Hematopoietic multipotent progenitor cell treated with erythropoietin and hydrocortisone succinate and interleukin-3 and kit ligand, for 17 days (in vitro differentiated cells): ENCODE measurements at places on chromosomes 7 and 10.

- DNase-seq = no peak
Measured at GRCh38 chr7:103921692-103922091, 67.8 kb downstream of the RELN start.

DNA sequence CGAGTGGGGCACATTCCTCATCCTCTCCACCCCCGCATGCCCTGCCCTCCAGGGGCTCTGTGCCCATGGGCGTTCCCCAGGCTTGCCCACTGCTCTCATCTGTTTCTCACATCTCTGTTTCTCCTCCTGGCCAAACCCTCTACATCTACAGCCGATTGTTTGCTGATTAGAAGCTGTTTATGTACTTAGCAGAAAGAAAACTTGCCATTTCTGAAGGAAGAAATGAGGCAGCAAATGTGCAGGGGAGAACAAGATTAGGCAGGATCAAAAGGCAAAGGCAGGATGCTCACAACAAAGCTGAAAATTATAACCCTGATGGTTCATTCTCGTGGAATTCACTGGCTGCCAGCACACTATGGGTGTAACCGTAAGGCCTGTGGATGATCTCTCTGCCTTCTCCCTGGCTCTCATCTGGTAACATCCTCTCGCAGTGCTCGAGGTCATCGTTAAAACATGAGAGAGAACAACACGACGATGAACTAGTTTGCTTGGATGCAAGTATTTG, 111.6 kb upstream of the KLF14 start:
- no peak for DNase-seq

GRCh38 chr7:135537905-135538304, 19.8 kb upstream of the NUP205 start:
- peak; percentile 3 for DNase-seq

DNA sequence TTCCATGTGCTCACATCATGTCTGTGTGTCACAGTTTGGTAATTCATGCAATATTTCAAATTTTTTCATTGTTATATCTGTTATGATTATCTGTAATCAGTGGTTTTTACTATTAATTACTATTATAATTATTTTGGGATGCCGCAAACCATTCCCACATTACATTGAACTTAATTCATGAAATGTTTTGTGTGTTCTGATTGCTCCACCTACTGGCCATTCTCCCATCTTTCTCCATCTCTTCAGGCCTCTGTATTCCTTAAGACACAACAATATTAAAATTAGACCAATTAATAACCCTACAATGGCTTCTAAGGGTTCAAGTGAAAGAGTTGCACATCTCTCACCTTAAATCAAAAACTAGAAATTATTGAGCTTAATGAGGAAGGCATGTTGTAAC, 398.5 kb downstream of the PCDH15 start:
- DNase-seq = no peak

DNA sequence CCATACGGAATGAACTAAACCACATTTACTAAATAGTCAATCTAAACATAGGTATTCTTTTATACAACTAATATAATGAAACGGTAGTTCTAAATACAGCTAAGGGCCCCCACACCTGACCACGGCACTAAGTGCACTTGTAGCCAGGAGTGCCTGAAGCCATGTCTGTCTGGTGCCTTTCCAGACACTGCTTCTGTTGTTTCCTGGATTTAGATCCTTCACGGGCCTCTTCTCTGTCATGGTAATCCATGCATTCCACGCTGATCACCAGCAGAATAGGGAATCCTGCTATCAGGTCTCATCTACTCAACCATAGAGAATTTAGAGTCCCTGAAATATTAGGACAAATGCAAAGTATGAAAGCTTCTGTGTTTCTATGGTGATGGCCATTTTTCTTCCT, 37.8 kb downstream of the OSBPL3 start:
- DNase-seq = no peak

DNA sequence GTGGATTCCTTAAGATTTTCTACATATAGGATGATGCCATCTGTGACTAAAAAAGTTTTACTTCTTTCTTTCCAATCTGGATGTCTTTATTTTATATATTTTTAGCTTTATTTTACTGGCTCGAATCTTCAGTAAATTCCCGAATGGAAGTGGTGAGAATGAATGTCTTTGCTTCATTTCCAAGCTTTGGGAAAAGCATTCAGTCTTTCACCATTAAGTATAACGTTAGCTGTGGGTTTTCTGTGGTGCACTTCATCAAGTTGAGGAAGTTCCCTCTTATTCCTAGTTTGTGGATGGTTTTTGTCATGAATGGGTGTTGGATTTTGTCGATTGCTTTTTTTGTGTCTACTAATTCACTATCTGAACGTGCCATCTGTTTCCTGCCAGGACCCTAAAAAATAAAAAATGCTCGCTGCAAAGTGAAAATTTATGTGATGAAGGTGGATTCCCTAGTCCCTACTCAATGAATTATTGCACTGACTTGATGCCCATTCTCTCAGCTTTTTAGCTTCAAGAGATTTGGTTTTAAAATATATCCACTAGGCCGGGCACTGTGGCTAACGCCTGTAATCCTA, 90.2 kb upstream of the CARD11 start:
- no peak for DNase-seq

- DNase-seq = no peak
Measured at GRCh38 chr10:78290131-78290750, 256.6 kb downstream of the RPS24 start.

DNA sequence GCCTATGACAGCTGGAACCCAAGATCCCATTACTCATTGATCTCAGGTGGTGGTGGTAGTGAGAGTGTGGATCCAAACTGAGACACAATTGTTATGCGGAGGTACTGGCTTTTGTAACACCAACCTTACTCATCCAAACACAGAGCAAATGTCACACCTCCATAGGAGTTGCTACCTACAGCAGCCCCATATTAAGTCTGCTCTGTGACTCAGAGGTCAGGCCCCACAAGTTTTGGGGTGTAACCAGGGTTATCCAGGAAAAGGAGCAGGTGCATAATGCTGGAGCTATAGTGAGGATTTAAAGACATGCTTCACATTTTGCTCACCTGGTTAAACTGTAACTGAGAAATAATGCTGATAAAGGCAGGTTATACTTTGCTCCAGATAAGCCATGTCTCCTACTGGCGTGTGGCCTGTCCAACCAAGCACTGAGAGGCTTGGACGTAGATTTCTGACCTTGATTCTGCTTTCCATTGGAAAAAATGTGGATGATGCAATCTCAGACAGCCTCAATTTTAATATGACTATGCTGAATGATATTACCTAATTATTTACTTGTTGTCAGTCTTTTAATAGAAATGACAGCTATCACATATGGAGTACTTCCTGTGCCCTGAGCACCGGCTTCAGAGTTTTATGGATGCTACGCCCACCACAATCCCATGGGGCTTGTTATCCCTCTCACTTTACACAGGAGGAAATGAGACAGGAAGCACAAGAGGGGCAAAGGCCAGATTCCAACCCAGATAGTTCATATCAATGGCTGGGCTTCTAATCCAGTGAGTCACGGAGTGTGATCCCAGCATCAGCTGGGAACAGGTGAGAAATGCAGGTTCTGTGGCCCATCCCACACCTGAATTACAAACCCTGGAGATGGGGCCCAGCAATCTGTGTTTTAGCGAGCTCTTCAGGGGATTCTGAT, 181.3 kb downstream of the CHN2 start:
- no peak for DNase-seq

DNA sequence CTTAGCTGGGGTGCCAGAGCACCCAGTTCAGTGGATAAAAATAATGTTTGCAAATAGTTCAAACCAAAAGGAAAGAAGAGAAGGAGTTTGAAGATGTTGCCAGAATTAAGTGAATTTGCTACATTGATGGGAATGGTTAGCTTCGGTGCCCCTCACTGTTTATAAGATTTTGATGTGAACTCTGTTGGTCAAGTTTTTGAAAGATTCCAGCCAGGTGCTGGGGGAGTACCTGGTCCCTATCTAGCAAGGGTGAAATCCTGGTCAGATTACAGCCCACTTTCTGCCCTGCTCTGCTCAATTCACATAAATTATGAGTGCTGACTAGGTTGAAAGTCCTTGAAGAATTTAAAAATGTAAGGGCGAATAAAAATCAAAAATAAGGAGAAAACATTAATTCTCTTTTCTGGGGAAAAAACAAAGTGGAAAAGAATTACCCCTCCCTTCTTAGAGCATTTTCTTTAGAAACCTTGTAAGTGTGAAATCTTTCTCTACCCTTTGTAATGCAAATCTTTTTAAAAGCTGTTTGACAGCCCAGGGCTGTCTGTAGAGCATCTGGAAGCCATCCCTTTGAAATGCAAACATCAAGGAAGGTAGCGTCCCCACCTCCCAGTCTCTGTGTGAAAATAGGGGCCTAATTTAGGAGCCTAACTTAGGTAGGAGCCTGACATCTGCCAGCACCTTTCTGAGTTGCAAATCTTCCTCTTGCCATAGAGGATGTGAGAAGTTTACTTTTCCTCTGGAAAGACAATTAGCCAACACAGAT, 1.4 kb upstream of the GIMAP5 start:
- DNase-seq = no peak

DNA sequence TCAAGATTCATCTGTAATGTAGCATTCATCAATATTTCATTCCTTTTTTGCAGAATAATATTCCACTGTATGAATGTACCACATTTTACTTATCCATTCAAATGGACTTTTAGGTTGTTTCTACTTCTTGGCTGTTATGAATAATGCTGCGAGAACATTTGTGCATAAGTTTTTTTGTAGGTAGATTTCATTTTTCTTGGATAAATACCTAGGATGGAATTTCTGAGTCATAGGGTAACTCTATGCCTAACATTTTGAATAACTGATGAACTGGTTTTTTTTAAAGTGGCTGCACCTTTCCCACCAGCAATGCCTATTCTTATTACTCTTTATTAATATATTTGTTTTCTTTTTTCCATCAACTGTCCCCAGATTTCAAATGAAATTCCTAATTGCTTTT, 9.1 kb upstream of the XPNPEP1 start:
- DNase-seq = no peak

GRCh38 chr10:78047314-78047891, 13.7 kb downstream of the RPS24 start:
- peak; percentile 71 for DNase-seq

GRCh38 chr10:113127261-113127900, 177.3 kb downstream of the TCF7L2 start:
- DNase-seq = no peak

- DNase-seq = no peak
Measured at GRCh38 chr7:128739990-128740682, 977 bp downstream of the CALU start.

DNA sequence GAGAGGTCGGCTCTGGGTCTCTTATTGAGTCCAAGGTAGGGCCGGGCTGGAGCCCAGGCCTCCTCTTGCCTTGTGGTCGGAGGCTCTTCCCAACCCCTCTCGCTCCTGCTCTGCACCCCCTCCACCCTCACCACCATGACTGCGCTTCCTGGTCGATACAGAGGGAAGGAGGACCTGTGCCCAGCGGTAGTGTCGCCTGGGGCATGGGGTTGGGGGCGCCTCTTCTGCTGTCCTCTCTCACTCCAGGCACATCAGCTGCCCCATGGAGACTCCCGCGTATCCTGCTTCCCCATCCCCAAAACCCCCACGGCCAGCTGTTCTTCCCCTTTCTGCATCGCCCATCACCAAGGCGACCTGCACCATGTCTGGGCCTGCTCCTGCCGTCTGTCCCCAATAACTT, 44.4 kb downstream of the TMEM270 start:
- no peak for DNase-seq

GRCh38 chr10:128028508-128029289, 97.5 kb downstream of the MKI67 start:
- DNase-seq = no peak

DNA sequence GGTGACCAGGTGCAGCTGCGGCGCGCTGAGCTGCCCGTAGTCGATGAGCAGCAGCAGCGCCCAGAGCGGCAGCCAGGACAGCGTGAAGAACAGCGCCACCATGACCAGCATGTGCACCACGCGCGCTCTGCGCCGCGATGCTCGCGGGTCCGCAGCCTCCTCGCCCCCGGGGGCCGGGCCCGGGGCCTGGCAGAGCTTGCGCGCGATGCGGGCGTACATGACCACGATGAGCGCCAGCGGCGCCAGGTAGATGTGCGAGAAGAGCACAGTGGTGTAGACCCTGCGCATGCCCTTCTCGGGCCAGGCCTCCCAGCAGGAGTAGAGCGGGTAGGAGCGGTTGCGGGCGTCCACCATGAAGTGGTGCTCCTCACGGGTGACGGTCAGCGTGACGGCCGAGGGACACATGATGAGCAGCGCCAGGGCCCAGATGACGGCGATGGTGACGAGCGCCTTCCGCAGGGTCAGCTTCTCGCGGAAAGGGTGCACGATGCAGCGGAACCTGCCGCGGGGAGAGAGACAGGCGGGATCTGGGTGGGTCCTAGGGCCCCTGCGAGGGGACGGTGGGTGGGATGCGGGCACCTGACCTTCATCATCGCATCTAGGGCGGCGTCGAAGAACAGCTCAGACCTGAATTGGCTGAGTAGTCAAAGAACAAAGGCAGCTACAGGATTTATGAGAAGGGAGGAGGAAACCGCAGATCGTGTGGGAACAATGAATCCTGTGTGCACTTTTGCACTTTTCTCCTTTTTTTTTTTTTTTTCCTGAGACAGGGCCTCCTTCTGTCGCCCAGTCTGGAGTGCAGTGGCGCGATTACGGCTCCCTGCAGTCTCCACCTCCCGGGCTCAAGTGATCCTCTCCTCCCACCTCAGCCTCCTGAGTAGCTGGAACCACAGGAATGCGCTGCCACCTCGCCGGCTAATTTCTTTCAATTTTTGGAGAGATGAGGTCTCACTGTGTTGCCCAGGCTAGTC, 22.4 kb upstream of the PPA1 start:
- DNase-seq = no peak

DNA sequence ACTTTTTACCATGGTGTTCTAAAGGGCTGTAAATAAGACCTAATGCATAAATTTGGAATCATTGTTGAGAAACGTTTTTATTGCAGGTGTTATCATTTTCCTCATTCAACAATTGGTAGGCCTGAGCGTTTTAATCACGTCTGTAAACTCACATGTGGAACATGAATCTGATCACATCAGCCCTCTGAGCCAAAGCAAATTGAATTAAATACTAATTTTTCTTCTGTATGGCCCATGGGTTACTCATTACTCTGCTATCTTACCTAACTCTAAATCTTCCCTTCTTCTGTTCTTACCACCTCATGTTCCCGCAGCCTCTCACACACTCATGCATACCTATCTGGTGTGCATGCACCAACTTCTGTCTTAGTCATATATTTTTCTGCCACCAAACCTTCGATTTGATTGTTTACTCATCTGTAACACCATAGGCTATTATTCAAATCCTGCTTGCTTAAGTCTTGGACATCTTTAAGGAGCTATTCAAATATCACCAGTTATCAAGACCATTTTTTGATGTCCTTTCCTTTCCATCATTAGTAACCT, 82.3 kb downstream of the NXPH1 start:
- no peak for DNase-seq

- DNase-seq = no peak
Measured at GRCh38 chr7:73504017-73504416, 18.1 kb downstream of the BAZ1B start.

- no peak for DNase-seq
Measured at GRCh38 chr10:109067031-109067430, 856.3 kb downstream of the XPNPEP1 start.

DNA sequence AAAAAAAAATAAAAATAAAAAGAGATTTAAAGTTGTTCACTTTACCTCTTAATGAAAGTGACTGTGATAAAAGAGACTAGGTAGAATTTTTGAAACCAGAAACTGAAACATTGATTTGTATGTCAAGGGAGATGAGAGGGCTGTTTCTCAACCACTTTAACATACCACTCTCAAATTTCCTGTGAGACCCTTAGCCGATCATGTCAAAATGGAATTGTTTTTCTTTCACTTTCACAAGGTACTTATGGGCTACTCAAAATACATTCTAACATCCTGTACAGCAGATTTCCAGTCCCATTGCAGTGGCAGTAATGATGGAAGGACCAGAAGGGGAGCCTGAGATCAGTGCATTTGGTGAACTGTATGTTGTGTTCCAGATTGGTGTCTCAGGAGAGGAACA, 261.2 kb downstream of the PPP1R3A start:
- no peak for DNase-seq

- DNase-seq = no peak
Measured at GRCh38 chr10:31822616-31823318, 105.9 kb downstream of the ARHGAP12 start.
